Frontal cortex (tissue), 4 donors: ENCODE measurements at places on chromosomes 11 and 22.

- no peak for DNase-seq
These were observed 12.0 kb downstream of the JAML start for GRCh38 chr11:118212781-118213191.

- peak; percentile 69 for DNase-seq
These were observed 2.4 kb downstream of the SIDT2 start for GRCh38 chr11:117180661-117181585.

DNA sequence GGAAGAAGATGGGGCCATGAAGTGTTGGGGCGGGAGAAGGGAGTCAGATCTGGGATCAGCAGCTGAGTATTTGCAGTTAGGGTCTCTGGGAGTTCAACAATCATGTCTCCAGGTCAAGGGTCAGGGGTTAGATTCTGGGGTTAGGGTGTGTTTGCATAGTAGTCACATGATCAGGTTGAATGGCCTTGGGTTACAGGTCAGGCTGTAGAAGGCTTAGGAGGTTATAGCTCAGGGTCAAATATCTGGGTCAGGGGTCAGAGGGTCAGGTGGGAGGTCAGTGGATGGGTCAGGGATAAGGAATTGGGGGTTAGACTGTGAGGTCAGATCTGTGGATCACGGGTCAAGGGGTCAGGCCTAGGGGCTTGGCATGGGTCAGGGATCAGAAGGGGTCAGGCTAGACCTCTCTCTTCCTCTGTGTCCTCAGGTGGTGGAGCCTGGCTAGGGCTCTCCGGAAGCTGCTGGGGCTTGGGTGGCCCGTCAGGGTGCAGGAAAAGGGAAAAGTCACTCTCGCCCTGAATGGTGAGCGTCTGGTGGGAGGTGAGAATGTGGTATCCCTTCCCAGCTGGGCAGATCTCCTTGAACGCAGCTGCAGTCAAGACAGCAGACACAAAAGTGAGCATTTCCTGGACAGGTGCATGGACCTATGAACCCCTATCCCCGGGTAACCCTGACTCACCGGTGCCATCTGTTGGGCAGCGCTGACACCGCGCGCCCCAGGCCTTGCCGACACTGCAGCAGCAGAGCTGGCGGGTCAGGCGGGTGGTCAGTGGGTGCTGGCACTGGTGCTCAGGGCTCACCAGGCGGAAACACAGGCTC is 6.4 kb downstream of the LTBP3 start:
- DNase-seq, result no peak

- no peak for DNase-seq
These were observed 5.7 kb downstream of the PRR5 start for GRCh38 chr22:44707752-44708151.

DNA sequence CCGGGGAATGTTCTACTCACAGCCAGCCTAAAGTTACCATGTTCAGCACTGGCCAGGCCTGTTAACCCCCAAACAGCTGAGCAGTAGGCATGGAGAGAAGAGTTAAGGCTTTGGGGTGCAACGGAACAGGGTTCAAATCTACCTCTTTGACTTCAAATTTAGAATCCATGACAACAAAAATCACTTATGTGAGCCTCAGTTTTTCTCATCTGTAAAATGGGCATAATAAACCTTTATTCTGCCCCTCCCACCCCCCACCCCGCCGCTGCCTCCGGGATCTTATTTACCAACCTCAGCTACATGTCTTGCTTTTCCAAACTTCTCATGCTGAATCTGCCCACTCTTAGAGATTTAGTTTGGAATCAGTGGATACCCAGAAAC is 112.8 kb upstream of the CRYBB3 start:
- no peak for DNase-seq

DNA sequence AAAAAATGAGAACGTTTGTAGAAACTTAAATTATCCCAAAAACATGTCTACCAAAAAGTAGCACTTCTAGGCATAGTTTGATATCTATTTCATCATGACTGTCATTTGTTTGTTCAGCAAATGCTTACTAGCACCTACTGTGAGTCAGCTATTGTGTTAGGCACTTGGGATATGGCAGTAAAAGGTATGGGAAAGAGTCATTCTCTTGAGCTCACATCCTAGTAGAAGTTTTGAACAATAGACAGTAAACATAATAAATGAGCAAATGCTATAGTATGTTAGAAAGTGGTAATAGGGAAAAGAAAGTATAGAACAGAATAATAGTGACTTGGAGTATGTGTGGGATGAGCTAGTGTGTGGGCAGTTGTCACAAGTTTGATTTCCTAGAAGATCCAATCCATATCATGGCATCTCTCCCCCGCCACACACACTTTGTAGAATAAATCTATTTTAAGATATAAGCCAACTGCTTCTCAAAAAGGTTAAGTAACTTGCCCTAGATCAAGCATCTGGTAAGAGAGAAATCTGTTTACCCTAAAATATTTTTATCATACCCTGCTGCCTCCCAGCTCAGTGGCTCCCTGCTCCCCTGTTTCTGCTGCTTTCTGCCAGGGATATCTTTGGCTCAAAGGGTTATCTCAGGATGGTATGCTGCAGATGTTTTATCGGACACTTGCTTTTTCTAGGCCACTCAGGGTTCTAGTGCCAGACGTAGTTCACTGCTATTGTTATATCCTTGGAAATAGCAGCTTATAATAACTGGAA is 129.7 kb downstream of the NCAM1 start:
- DNase-seq, result no peak

GRCh38 chr11:72665911-72666472 is 8.2 kb downstream of the PDE2A start:
- no peak for DNase-seq

- no peak for DNase-seq
These were observed 9.0 kb downstream of the OR6M1 start for GRCh38 chr11:123797114-123797513.

- DNase-seq, result peak; percentile 47
These were observed 950 bp downstream of the FERMT3 start for GRCh38 chr11:64207256-64208085.

GRCh38 chr11:37449146-37449545 is 851.1 kb upstream of the RAG2 start:
- DNase-seq, result no peak
